ENCODE measurements at places on chromosomes 13 and 19. TPM values are rescaled to one million over a fixed set of nuclear protein-coding genes. Genes with fewer than 3 reads are reported as not detected.

The IGLON5 gene
- not detected for total RNA-seq

The MAST3 gene
- 2.0 TPM for total RNA-seq

The GSX1 gene
- total RNA-seq: 0.19 TPM

The KLK8 gene
- total RNA-seq: 2.2 TPM

The TTC9B gene
- total RNA-seq: not detected

The NRTN gene
- 1.7 TPM for total RNA-seq

The PROZ gene
- 0.05 TPM for total RNA-seq

The CFAP97D2 gene
- 0.66 TPM for total RNA-seq

The SEMA6B gene
- total RNA-seq: 0.85 TPM

The MAP2K2 gene
- total RNA-seq: 98.4 TPM

The CGB1 gene
- total RNA-seq: not detected

The ZNF112 gene
- total RNA-seq: 3.1 TPM

The ZNF480 gene
- 11.0 TPM for total RNA-seq

The ZNF558 gene
- 20.4 TPM for total RNA-seq

The LMTK3 gene
- total RNA-seq: 0.19 TPM

The DIRAS1 gene
- 0.05 TPM for total RNA-seq

The NOTCH3 gene
- total RNA-seq: 14.8 TPM

The TNNT1 gene
- 4.3 TPM for total RNA-seq

The EPSTI1 gene
- 66.8 TPM for total RNA-seq

The TMEM59L gene
- total RNA-seq: not detected

The KLK1 gene
- total RNA-seq: 0.14 TPM

The FXYD1 gene
- total RNA-seq: 3.2 TPM

The LTBP4 gene
- total RNA-seq: 6.0 TPM

The FCGBP gene
- total RNA-seq: 4.6 TPM

The PDCD2L gene
- 14.1 TPM for total RNA-seq

The RAB3A gene
- total RNA-seq: 0.52 TPM

The RFXAP gene
- total RNA-seq: 2.6 TPM

The TRPM4 gene
- total RNA-seq: 3.7 TPM

The PRRG2 gene
- total RNA-seq: 2.2 TPM

The ZNF415 gene
- 8.1 TPM for total RNA-seq

The IRGC gene
- total RNA-seq: not detected

The KCTD12 gene
- total RNA-seq: 16.7 TPM

The BRSK1 gene
- total RNA-seq: 3.1 TPM

The NKG7 gene
- 10.5 TPM for total RNA-seq

The ZNF626 gene
- 17.2 TPM for total RNA-seq

The KLK3 gene
- total RNA-seq: 0.19 TPM

The CPAMD8 gene
- total RNA-seq: 12.3 TPM

The TMEM221 gene
- total RNA-seq: 0.19 TPM

The GNA15 gene
- total RNA-seq: 58.5 TPM

The ZNF625 gene
- 4.8 TPM for total RNA-seq

The KCTD15 gene
- total RNA-seq: 3.4 TPM

The ZNF490 gene
- 6.0 TPM for total RNA-seq
